Cortex of kidney (tissue), 1 donor: ENCODE measurements at places on chromosomes 16 and 17.

DNA sequence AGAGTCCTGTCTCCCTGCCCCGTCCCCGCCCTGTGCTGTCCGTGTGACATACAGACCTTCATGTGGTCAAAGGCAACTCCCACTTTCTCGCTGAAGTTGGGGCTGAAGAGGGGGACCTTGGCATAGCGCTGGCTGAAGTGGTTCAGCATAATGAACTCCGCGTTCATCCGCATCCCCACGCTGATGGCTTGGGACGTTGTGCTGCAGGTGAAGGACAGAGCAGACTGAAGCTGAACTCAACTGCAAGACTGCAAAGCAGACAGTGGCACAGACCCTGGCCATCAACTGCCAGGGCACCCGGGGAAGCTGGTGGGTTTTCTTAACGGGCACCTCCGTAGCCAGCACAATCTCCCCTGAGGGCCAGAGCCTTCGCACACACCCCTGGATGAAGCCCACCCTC lies 24.2 kb downstream of the ELAC2 start:
- DNase-seq = no peak

DNA sequence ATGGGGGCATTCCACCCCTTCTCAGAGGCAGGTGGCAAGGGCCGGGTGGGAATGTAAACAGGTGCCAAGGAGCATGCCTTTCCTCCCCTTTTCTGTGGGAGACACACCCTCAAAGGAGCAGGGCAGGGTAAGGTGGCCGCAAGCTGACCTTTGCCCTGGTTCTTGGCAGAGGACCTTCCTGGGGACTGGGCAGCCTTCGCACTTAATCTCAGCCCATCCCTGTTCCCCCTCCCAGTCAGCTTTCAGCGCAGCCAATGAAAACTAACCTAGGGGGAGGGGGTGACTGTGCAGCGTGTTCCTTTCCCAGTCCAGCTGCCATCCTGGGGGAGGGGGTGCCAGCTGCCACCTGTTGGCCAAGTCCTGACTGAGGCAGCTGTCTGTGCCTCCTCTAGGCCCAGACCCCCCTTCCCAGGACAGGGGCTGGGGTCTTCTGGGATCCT lies 2.8 kb downstream of the TRAF4 start:
- DNase-seq = no peak

GRCh38 chr17:40100669-40101366 lies 429 bp upstream of the NR1D1 start:
- peak; percentile 75 for DNase-seq

GRCh38 chr16:72921106-72921505 lies 126.8 kb downstream of the ZFHX3 start:
- DNase-seq = no peak

DNA sequence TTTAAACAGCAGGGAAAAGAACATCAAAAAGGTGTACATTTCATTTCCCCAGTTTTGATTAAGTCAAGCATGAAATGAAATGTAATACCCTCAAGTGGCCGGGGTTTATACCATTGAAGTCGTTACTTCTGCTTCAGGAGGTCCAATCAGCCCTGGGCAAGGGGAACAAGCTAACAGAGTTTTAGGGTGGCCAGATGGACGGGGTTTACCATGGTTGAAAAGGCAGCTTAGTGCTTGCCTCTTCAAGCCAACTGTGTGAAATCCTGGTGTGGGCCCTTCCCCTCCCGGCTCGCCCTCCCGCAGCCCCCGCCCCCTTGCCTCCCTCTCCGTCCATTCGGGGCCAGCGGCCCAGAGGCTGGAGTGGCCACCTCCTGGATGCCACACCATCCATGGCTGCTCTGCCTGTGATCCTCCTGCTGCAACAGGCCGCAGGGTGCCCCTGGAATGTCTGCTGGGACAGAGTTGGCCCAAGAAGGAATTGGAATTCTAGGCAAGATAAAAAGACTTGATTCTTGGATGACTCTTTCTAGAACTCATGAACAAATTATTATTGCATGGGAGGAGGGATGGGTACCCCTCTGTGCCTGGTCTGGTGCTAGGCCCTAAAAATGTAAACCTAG lies 296.2 kb upstream of the IRX3 start:
- DNase-seq = no peak
